Activated CD8-positive, alpha-beta memory T cell treated with anti-CD3 and anti-CD28 coated beads for 1 hour (primary cell): ENCODE measurements at places on chromosomes 4 and X.

DNA sequence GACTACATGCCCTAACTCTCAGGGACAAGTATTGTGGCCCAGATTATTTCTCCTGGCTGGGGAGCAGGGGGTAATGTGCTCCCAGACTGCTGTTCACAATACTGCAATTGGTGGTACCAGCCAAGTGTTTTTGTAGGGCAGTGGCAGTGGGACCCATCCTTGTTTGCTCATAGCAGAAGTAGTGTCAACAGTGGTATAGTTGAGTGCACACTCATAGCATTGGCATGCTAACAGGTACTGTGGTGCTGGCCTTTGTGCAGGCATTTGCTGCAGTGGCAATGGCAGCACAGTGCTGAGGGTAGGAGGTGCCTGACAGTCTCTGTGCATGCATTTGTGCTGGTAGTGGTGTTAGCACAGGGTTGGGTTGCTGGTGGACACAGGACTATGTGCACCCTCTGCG is 995.0 kb downstream of the SH3BGRL start:
- DNase-seq, result no peak

GRCh38 chrX:148609515-148610327 is 109.3 kb downstream of the AFF2 start:
- no peak for DNase-seq

GRCh38 chr4:143575331-143575730 is 61.8 kb downstream of the SMARCA5 start:
- no peak for DNase-seq

GRCh38 chrX:68829582-68830418 is 979 bp downstream of the EFNB1 start:
- no peak for DNase-seq

- DNase-seq, result no peak
These were observed 6.7 kb downstream of the RAB9A start for GRCh38 chrX:13695601-13696115.

GRCh38 chrX:3603026-3603661 is 110.3 kb downstream of the PRKX start:
- no peak for DNase-seq
